ENCODE measurements at places on chromosomes 5 and 9. TPM values are rescaled to one million over a fixed set of nuclear protein-coding genes. Genes with fewer than 3 reads are reported as not detected.

FOXD4L4 gene
- 0.19 TPM for total RNA-seq

MEIKIN gene
- not detected for total RNA-seq

RARS1 gene
- 70.5 TPM for total RNA-seq

DBH gene
- total RNA-seq, result not detected

DELE1 gene
- 71.5 TPM for total RNA-seq

QRFP gene
- not detected for total RNA-seq

DRD1 gene
- total RNA-seq, result not detected

LHX2 gene
- not detected for total RNA-seq

IRX4 gene
- not detected for total RNA-seq

SPEF2 gene
- total RNA-seq, result 9.1 TPM

LAMC3 gene
- 0.27 TPM for total RNA-seq

DNA sequence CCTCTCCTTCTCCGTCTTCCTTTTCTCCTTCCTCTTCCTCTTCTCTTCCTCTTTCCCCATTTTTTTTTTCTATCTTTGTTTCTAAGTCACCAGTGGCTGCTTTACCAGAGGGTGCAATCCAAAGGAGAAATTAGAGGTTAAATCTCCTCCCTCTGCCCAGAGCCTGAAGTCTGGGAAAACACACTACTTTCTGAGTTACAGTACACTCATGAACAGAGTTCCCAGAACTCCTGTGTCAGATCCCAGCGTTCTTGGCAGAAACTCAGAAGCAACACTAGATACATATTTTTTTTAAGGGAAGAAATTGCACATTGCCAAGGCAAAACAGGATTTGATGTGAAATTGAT lies 189.0 kb downstream of the SNCAIP start:
- H3K27ac ChIP-seq, result no peak overlapping the region
- H3K4me1 ChIP-seq, result no peaks in the 10 kb centered on the region
- no peak overlapping the region for H3K4me3 ChIP-seq
- no peak for DNase-seq
- no peaks in the 10 kb centered on the region for H3K36me3 ChIP-seq

- H3K36me3 ChIP-seq, result peaks cover 3% of the 10 kb centered on the region
- no peaks in the 10 kb centered on the region for H3K4me1 ChIP-seq
- no peak within 1 kb of the TSS for H3K4me3 ChIP-seq
- H3K27ac ChIP-seq, result no peak within 1 kb of the TSS
- DNase-seq, result no peak
- no peaks in the 10 kb centered on the region for H3K27me3 ChIP-seq
Measured at GRCh38 chr5:34043099-34043876, at the start of gene C1QTNF3. Gene C1QTNF3 (minus strand): TSS chr5:34043213. CDS start chr5:34043125, 88 bp downstream.

DNA sequence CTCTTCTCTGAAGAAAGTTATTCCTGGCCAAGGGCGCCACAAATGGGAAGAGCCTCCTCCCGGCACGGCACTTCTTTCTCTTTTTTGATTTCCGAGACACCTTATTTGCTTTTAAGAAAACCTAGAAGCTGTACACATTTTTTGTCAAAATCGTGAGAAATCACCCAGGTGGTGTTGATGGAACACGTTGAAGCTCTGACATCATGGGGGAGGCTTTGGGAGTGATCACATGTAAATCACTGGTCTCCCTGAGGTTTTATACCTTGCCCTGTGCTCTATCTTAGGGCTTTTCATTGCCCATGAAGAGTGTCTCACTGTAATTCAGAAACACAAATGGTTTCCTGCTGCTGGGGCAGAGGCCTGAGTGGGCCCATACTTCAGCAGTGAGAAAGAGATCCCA lies 27.4 kb downstream of the SLC36A1 start:
- DNase-seq, result no peak
- no peak overlapping the region for H3K27ac ChIP-seq
- no peaks in the 10 kb centered on the region for H3K27me3 ChIP-seq
- no peaks in the 10 kb centered on the region for H3K4me1 ChIP-seq
- H3K4me3 ChIP-seq, result no peak overlapping the region

- H3K36me3 ChIP-seq, result no peaks in the 10 kb centered on the region
- H3K27ac ChIP-seq, result no peak overlapping the region
- no peaks in the 10 kb centered on the region for H3K4me1 ChIP-seq
- H3K27me3 ChIP-seq, result no peaks in the 10 kb centered on the region
- no peak for DNase-seq
Measured at GRCh38 chr5:101531026-101531425, 627.9 kb upstream of the ST8SIA4 start.

GRCh38 chr5:102099766-102100331 lies 196.2 kb downstream of the SLCO4C1 start:
- H3K4me3 ChIP-seq, result no peak overlapping the region
- no peak for DNase-seq
- no peaks in the 10 kb centered on the region for H3K4me1 ChIP-seq
- H3K27ac ChIP-seq, result no peak overlapping the region
- H3K36me3 ChIP-seq, result no peaks in the 10 kb centered on the region
- H3K27me3 ChIP-seq, result no peaks in the 10 kb centered on the region

DNA sequence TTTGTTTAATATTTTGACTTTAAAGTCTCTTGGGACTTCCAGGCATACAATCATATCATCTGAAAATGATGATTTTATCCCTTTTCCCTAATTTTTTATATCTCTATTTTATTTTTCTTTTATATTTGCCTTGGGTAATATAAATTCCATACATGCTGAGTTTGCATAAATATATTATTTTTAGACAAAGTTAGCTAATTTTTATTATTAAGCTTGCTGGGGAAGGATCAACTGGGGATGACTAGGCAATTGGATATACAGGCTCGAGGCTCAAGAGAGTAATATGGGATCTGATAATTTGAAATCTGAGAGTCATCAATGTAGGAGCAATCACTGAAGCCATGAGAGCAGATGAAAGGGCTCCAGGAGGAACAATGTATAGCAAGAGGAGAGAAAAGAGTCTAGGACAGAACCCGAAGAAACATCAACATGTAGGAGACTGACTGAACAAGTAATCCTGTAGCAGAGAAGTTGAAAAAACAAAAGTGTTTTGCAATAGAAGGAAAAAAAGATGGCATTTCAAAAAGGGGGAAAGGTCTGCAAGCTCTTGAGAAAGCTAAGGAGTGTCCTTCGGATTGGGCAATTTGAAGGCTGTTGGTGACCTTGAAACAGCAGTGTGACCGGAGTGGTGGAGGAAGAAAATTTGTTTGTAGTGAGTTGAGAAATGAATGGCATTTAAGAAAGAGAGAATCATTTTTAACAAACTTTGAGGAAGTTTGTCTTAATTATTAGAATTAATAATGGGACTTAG lies 17.0 kb upstream of the RHOBTB3 start:
- peaks cover 12% of the 10 kb centered on the region for H3K4me1 ChIP-seq
- no peak overlapping the region for H3K27ac ChIP-seq
- no peak for DNase-seq
- H3K4me3 ChIP-seq, result no peak overlapping the region
- no peaks in the 10 kb centered on the region for H3K27me3 ChIP-seq

DNA sequence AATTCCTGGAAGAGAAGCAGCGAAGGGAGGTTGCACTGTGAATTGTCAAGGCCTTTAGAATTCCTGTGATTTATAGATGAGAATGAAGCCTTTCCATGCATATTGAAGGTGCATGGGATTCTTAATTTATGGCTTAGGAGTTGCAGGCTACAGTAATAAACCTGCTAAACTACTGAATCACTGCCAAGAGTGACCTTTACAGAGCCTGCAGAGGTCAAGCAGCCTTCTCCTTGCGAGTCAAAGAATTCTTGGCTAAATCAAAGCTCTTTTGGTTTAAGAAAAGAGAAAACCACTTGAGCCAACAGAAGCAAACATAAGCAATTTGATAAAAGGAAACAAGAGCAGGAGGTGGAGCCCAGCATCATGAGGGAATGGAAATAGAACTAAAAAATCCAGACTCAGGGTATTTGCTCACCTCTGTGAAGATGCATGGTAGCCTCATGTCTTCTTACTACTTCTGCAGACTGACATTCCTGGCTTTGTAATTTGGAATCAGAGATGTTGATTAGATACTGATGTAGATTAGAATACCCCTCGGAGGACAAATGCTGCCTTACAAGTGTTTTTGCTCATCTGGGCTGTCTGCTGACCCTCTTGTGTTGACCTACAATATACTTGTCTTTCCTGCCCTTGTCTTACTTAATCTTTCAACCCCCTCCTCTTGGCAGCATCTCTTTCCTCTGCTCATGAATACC lies 90.3 kb upstream of the IFNK start:
- peaks cover 3% of the 10 kb centered on the region for H3K27me3 ChIP-seq
- no peak overlapping the region for H3K27ac ChIP-seq
- H3K4me3 ChIP-seq, result no peak overlapping the region
- H3K36me3 ChIP-seq, result no peaks in the 10 kb centered on the region
- no peak for DNase-seq

- H3K27me3 ChIP-seq, result no peaks in the 10 kb centered on the region
- no peak for DNase-seq
- H3K4me3 ChIP-seq, result no peak overlapping the region
Measured at GRCh38 chr5:38297830-38298608, 39.7 kb downstream of the EGFLAM start.

- no peaks in the 10 kb centered on the region for H3K4me1 ChIP-seq
- H3K4me3 ChIP-seq, result no peak overlapping the region
- no peaks in the 10 kb centered on the region for H3K36me3 ChIP-seq
- no peak overlapping the region for H3K27ac ChIP-seq
- H3K27me3 ChIP-seq, result no peaks in the 10 kb centered on the region
Measured at GRCh38 chr9:134781591-134782302, 98.9 kb upstream of the FCN2 start.

DNA sequence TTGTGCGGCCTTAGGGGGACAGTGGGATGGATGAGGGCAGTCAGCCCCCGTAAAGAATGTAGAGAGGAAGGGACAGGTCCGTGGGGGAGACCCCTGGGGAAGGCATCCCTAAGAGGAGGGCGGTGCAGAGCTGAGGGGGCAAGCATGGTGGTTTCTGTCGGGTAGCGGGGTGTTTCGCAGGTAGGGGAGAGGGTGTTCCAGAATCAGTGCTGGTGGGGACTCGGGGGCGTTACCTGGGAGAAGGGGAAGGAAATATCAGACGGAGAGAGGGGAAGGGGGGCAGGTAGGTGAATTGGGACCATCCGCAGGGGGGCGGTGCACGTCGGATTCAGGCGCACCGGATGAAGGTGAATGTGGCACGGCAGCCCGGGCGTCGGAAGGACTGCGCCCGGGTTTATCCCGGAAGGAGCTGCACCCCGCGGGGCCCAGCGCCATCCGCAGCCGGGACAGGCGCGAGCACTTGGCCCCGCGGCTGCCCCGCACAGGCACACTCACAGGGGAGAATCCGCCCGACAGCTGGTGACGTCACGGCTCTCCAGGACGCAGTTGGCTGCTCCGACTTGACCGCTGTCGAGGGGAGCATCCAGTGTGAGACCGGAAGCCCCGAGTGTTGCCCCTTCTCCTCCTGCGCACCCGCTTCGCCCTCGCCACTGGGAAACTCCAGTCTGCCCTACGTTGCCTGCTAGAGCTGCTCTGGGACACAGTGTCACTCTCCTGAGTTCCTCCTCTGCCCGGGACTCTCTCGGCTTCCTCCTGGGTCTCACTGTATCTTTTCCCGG lies 1.3 kb downstream of the CD72 start:
- H3K27ac ChIP-seq, result peak overlapping the region; percentile 85
- H3K4me3 ChIP-seq, result peak overlapping the region; percentile 75
- peaks cover 45% of the 10 kb centered on the region for H3K4me1 ChIP-seq
- H3K27me3 ChIP-seq, result peaks cover 11% of the 10 kb centered on the region
- peaks cover 4% of the 10 kb centered on the region for H3K36me3 ChIP-seq

- H3K27me3 ChIP-seq, result no peaks in the 10 kb centered on the region
- no peak for DNase-seq
- no peaks in the 10 kb centered on the region for H3K4me1 ChIP-seq
- H3K27ac ChIP-seq, result no peak overlapping the region
Measured at GRCh38 chr9:92245005-92245797, 48.3 kb downstream of the IARS1 start.

GRCh38 chr9:78354324-78354973 lies 57.5 kb downstream of the PSAT1 start:
- H3K4me1 ChIP-seq, result peaks cover 23% of the 10 kb centered on the region
- no peaks in the 10 kb centered on the region for H3K27me3 ChIP-seq
- no peaks in the 10 kb centered on the region for H3K36me3 ChIP-seq
- no peak overlapping the region for H3K4me3 ChIP-seq

- no peak overlapping the region for H3K4me3 ChIP-seq
- no peak overlapping the region for H3K27ac ChIP-seq
- H3K4me1 ChIP-seq, result no peaks in the 10 kb centered on the region
- no peak for DNase-seq
- H3K27me3 ChIP-seq, result peaks cover 4% of the 10 kb centered on the region
Measured at GRCh38 chr9:109250311-109250741, 70.5 kb downstream of the EPB41L4B start.

GRCh38 chr9:128026773-128027541 lies 40.2 kb downstream of the NAIF1 start:
- H3K4me3 ChIP-seq, result peak overlapping the region; percentile 81
- peaks cover 9% of the 10 kb centered on the region for H3K36me3 ChIP-seq
- H3K27me3 ChIP-seq, result no peaks in the 10 kb centered on the region
- H3K4me1 ChIP-seq, result peaks cover 92% of the 10 kb centered on the region
- peak overlapping the region; percentile 98 for H3K27ac ChIP-seq
- peak; percentile 61 for DNase-seq

DNA sequence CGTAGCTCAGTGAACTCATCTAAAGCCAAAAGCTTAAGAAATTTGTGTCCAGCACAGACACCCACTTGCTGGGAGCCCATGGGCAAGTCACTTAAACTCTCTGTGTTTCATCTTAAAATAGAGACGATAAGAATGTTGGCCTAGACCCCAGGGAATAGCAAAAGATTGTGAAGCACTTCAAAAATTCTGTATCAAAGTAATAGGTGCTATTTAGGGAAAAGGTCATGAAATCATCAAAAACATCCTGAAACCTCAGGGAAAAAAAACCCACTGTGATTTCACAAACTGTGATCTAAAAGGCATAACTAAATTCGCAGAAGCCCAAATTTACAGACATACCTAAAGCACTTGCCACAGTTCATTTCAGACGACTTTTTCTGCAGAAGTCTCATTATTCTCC lies 278.3 kb downstream of the NR2F1-AS1 start:
- H3K27ac ChIP-seq, result no peak overlapping the region
- H3K4me3 ChIP-seq, result no peak overlapping the region
- no peaks in the 10 kb centered on the region for H3K36me3 ChIP-seq

DNA sequence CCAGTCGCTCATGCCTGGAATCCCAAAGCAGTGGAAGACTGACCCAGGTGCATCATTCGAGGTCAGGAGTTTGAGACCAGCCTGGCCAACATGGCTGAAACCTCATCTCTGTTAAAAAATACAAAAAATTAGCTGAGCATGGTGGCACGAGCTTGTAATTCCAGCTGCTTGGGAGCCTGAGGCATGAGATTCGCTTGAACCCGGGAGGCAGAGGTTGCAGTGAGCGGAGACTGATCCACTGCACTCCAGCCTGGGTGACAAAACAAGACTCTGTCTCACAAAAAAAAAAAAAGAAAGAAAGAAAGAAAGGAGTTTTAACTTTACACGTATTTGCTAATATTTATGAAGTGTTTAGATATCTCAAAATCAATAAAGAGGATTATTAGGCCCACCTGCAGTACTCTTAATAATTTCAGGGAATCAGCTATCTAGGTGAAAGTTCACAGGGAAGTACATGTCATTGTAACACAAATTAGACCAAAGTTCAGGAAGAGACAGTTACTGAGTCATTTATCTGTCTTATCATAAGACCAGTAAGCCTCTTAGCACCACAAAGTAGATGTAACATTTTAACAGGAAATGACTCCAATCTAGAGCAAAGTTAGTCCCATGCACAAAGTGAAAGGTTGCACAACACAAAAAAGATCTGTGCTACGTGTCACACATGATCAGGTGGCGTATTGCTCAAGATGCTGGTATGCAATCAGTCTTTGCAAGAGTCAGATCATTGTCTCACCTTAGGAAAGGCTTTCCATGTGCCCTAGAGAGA lies 34.1 kb upstream of the PLIN2 start:
- no peaks in the 10 kb centered on the region for H3K27me3 ChIP-seq
- no peaks in the 10 kb centered on the region for H3K36me3 ChIP-seq
- peak; percentile 64 for DNase-seq
- H3K4me3 ChIP-seq, result peak overlapping the region; percentile 34
- H3K4me1 ChIP-seq, result peaks cover 28% of the 10 kb centered on the region
